Stimulated activated naive CD8-positive, alpha-beta T cell treated with anti-CD3 and anti-CD28 coated beads, Interleukin-15, Interleukin-2, amounts not matched to agents 100 U/mL and 50 U/mL, for 24 hours (primary cell): ENCODE measurements at places on chromosomes 2 and 18.

GRCh38 chr2:238080518-238080917, 19.6 kb upstream of the ESPNL start:
- no peak for DNase-seq

DNA sequence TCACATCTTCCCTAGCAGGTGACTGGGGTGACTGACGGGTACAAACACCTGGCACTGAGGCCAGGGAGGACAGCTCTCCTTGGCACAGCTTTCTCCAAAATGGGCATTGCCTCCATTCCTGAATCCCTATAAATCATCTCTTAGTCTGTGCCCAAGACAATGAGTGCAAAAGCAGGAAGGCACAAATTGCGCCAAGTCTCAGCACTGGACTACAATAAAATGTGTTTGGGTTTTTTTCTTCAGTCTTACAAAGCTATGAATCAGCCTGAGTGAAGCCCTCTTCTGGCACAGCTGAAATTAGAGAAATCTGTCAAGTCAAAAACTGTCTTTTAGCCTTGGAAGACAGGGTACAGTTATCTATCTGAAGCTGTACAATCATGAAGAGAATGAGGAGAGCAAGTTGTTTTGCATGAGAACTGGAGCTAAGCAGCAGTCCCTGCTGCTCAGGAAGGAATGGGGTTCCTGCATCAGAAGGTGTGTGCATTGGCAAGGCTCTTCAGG, 90.8 kb downstream of the EPB41L3 start:
- DNase-seq, result no peak

GRCh38 chr2:239241431-239241960, 159.3 kb downstream of the HDAC4 start:
- no peak for DNase-seq

DNA sequence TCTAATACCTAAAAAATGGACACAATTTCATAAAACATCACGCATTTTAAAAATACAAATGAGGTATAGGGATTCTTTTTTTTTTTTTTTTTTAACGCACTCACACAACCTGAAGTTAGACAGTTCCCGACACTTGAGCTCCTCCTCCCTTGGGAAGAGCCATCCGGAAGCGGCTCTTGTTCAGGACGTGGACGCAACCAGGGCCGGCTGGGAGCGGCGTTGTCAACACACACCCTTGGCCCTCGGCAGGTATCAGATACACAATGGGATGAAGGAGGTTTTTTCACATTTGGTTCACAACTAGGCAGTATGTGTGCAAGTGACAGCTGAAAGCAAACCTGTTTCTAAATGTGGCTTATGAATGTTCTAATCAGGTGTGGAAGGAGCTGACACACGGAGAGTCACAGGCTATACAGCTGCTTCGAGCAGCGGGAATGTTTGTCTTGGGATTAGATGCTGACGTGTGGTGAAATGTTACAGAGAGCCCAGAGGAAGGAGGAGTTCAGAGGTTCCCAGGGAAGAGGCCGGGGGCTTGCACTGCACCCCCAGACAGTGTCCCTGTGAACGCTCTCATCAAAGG, 111.1 kb downstream of the PXDN start:
- DNase-seq, result no peak

GRCh38 chr2:47232738-47233415, 77.8 kb upstream of the STPG4 start:
- no peak for DNase-seq

DNA sequence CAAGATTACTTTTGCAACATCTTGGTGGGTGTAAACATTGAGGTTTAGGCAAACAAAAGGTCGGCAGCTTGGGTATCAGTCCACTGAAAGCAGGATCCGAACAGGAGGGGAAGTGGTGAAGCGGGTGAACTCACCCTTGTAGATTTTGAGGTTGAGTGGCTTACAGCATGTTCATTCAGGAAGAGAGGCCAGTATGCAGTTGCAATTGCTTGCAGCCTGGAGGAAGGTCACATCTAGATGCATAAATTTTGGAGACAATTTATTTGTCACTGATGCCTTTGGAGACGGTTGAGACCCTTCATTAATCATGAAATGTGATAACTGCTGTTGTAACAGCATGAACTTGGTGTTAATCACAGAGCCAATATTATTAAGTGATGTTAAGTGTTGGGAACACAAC, 131.1 kb downstream of the LTBP1 start:
- DNase-seq, result no peak

GRCh38 chr18:11518788-11519685, 90.4 kb upstream of the SLC35G4 start:
- peak; percentile 51 for DNase-seq

DNA sequence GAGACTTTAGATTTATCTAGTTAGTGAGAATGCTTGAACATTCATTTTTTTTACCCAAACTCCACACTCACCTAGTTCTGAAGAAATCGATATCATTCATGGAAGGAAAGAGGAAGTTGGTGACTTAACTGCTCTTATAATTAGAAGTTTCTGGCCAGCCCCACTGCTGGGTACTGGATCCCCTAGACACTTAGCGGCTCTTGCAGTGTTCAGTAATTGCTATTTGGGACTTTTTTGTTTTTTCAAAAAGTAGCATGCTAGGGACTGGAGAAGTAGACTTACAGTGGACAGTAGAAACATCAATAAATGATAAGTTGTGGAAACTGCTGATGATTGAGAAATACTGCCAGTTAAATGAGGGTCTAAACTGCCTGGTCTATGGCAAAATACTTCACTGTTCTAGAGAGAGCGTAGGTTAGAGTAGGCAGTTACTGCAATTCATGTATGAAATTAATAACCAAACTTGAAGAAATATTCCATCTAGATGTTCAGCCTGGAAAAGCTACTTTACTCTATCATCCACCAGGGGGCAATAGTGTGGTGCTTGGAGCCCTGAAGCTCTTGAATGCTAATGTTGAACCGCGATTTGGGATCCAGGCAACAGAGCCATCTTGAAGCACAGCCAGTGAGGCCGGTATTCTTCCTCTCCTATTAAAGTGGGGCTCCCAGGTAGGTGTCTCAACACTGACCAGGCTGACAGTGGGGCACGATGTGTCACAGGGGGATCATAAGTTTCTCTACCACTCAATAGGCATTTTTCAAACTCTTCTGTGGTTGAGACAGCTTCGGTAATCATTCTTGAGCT, 146.1 kb upstream of the SESTD1 start:
- DNase-seq, result peak; percentile 10

DNA sequence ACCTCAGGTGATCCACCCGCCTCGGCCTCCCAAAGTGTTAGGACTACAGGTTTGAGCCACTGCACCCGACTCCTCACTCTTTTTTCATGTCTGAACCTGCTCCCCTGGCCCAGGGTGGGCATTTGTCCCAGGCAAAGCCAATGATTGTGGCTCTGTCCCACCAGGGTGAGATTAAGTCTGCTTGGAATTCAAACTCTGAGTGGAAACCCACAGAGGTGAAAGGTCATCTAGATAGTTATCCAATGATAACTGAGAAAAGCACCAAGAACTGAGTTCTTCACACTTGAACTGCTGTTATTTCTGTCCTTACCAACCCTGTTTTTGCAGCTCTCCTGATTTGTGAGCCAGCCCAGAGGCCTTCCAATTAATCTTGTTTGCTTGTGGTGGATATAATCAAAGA, 62.4 kb upstream of the ACVR1 start:
- no peak for DNase-seq

DNA sequence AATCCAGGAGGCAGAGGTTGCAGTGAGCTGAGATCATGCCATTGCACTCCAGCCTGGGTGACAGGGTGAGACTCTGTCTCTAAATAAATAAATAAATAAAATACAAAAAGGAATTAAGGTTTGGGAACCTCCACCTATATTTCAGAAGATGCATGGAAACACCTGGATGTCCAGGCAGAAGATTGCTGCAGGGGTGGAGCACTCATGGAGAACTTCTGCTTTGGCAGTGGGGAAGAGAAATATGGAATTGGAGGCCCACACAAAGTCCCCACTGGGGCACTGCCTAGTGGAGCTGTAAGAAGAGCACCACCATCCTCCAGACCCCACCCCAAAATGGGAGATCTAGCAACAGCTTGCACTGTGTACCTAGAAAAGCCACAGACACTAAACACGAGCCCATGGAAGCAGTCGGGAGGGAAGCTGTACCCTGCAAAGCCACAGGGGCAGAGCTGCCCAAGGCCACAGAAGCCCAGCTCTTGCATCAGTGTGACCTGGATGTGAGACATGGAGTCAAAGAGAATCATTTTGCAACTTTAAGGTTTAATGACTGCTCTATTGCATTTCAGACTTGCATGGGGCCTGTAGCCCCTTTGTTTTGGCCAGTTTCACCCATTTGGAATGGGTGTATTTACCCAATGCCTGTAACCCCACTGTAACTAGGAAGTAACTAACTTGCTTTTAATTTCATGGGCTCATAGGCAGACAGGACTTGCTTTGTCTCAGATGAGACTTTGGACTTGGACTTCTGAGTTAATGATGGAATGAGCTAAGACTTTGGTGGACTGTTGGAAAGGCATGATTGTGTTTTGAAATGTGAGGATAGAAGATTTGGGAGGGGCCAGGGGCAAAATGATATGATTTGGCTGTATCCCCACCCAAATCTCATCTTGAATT, 265.3 kb downstream of the ZEB2 start:
- no peak for DNase-seq

DNA sequence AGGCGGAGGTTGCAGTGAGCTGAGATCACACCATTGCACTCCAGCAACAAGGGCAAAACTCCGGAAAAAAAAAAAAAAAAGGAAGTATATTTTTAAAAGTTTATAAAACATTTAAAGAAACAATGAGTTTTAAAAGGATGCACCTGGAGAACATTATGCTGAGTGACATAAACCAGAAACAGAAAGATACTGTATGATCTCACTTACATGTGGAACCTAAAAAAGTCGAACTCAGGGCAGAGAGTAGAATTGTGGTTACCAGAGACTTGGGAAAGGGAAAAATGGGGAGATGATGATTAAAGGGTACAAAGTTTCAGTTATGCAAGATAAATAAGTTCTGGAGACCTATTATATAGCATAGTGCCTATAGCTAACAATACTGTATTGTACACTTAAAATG, 52.8 kb upstream of the RTN4 start:
- no peak for DNase-seq

DNA sequence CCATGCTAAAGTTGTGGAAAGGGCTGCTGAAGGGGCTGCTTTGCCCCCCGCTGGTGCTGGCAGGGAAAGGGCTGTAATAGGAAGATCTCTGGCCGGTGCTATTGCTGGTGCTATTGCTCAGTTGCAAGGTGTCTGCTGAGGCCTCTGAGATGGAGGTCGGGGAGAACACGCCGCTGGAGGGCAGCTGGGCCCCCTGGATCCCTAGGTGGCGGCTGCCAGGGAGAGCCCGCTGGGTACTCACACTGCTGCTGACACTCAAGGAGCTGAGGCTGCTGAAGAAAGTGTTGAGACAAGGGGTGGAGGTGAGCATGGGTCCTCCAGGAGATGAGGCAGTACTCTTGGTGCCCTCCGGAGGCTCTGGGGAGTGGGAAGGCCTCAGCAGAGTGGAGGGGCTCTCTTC, 4.2 kb downstream of the FOXI3 start:
- DNase-seq, result no peak

DNA sequence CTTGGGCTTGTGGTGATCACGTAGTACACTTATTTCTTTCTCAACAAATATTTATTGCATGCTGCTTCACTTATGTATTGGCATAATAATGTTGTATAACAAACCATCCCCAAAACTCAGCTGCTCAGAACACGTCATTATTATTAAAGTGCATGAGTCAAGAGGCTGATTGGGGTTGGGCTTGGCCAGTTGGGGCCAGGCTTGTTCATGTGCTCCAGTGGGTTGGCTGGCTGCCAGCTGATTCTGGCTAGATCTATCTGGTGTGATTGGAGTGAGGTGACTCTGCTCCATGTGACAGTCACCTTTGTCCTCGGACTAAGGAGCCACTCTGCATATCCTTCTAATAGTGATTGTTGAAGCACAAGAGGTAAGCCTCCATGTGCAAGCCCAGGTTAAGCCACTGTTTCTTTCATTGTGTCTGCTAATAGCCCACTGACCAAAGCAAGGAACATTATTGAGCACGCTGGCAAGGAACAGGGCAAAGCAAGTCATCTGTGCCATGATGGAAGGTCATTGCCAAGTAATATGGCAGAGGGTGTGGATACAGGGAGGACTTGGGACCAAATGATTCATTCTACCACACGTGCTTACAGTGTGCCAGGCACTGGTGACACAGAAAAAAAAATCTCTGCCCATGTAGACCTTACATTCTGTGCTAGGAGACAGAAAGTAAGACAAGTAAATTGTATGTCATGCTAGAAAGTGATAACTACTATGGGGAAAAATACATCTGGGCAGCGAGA, 63.3 kb upstream of the TMEM182 start:
- DNase-seq, result no peak

DNA sequence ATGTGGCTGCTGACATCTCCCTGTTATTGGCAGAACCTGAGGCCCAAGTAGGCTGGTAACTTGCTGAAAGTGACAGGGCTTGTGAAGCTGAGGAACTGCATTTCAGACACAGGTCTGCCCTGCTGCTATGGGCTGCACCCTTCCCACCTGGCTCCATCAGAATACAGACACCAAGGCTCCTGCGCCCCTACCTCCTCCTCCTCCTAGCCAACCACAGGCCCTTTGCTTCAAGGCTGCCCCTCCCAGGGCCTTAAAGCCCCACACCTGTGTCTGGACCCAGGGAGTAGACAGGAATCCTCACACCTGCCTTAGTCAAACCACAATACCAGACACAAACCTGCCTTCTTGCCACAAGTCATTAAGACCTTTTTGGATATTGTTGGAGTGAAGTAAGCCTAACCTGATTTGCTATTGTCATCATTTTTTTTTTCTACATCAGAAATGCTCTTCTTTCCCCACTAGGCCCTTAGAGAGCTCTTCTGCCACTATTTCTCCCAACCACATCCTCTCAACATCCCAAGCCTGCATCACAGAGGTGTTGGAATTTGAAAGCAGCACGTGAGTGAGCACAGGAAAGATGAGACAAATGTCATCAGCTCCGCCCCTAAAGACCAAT, 489.7 kb downstream of the EIPR1 start:
- no peak for DNase-seq
